ENCODE measurements at places on chromosomes 4 and X.

GRCh38 chr4:20666012-20666860 is 34.0 kb upstream of the PACRGL start:
- DNase-seq = no peak

DNA sequence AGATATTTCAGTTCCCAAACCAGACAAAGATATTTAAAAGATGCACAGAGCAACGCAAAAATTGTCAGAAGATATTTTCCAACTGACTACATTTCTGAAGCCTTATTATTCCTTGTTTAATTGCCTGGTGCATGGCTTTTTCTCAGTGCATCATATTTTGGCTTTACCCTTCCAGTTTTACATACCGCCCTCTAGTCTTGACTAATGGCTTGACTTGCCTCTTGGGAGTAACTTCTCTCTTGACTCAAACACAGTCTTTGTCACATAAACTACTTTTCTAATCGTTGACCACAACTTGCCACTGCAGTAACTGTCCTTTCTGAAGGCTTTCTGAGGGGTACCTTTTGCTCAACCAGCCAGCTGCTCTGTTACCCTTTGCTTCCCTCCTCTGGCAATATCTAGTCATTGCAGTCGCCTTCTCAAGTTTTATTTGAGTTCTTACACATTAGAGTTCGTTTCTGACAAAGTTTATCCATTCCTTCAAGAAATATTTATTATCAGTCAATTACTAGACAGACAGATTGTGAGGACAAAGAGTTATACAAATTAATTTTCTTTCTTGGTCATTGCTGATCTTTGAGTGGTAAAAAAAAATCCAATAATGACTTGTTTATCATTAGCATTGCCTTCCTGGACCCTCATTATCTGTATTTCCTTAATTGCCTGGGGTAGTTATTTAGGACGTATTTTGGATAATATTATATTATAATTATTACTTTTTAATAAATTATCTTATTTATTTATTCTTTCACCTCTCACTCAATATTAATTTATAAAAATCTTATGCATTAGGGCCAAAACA is 506.9 kb upstream of the PCDH10 start:
- no peak for DNase-seq

GRCh38 chrX:154462396-154462795 is 4.3 kb downstream of the PLXNA3 start:
- no peak for DNase-seq

DNA sequence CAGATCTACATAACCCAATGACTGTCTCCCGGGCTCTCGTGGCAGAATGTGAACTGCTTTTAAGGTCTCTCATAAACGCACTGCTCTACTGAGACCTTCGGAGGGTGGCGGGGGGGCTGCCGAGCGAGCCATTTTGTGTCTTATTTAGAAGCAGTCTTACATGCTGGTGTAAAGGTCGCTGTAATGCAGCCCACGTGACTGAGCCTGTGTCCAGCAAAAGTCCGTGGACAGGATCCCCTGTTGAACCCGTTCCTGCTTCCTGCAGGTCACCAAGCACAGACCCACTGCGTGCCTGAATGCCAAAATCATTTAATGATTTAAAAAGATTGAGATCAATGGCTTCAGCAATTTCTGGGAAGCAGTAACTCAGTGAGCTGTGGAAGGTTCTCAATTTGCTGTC is 415.9 kb downstream of the BCOR start:
- no peak for DNase-seq

DNA sequence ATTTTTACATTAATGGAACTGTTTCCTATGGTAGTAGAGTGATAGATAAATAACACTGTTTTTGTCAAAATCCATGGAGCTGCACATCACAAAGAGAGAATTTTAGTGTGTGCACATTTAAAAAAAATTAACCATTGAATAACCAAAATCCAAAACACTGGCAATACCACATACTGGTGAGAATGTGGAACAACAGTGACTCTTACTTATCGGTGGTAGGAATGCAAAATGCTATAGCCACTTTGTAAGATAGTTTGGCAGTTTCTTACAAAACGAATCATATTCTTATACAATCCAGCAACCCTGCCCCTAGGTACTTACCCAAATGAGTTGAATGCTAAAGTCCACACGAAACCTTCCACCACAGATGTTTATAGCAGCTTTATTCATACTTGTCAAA is 229.6 kb upstream of the GPR101 start:
- no peak for DNase-seq

GRCh38 chr4:117479673-117480072 is 394.3 kb upstream of the TRAM1L1 start:
- no peak for DNase-seq

- DNase-seq = no peak
Observed at GRCh38 chrX:7147413-7147977, at the start of gene STS. STS (plus strand) TSS chrX:7147712; CDS start chrX:7253200, 105,488 bp downstream.

- DNase-seq = no peak
Observed at GRCh38 chr4:138680256-138680655, 335.3 kb upstream of the NOCT start.

DNA sequence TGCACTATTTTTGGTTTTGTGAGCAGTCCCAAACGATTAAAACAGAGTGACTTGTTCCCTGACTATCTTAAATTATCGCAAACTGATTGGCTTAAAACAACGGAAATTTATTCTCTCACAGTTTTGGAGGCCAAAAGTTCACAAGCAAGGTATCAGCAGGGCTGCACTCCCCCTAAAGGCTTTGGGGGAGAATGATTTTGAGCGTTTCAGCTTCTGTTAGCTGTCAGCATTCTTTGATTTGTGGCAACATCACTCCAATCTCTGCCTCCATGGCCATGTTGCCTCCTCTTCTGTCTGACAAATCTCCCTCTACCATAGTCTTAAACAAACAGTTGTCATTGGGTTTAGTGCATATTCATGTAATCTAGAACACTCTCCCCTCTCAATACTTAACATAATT is 459.6 kb upstream of the ATOH1 start:
- no peak for DNase-seq

GRCh38 chr4:87042221-87042620 is 107.4 kb downstream of the AFF1 start:
- DNase-seq = no peak

GRCh38 chr4:137122876-137123275 is 409.4 kb downstream of the PCDH18 start:
- no peak for DNase-seq

- DNase-seq = no peak
Observed at GRCh38 chrX:151688695-151689094, 6.6 kb upstream of the PRRG3 start.

GRCh38 chr4:6245246-6246169 is 24.1 kb upstream of the WFS1 start:
- DNase-seq = no peak

- no peak for DNase-seq
Observed at GRCh38 chrX:153727123-153727931, 2.7 kb downstream of the ABCD1 start.

DNA sequence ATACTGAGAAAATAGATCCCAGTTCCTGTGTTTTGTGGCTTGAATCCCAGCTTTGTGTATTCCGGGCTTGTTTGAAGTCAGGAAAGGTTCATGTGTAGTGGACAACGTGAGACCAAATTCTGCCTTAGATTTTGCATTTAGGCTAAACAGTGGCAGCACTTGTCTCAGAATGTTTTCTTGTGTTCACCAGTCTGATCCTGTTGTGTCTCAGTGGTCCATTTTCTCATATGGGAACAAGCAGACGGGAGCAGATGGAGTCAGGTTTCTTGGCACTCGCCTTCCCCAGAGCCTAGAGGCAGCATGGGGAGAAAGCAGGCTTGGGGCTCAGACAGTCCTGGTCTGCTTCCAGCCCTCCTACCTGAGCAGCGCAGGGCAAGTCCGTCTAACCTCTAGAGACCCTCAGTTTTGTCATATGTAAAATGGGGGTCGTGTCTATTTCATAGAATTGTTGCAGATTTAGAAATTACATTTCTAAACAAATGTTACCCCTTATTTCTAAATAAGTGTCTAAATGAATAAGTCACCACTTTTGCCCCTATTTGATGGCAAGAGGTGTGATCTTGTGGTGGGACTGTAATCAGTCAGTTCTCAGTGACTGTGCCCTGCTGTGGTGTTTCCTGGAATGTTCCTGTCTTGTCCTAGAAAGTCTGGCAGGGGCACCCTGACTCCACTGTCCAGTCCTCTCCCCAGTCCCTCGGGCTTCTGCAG is 28.3 kb upstream of the MSANTD1 start:
- DNase-seq = no peak

DNA sequence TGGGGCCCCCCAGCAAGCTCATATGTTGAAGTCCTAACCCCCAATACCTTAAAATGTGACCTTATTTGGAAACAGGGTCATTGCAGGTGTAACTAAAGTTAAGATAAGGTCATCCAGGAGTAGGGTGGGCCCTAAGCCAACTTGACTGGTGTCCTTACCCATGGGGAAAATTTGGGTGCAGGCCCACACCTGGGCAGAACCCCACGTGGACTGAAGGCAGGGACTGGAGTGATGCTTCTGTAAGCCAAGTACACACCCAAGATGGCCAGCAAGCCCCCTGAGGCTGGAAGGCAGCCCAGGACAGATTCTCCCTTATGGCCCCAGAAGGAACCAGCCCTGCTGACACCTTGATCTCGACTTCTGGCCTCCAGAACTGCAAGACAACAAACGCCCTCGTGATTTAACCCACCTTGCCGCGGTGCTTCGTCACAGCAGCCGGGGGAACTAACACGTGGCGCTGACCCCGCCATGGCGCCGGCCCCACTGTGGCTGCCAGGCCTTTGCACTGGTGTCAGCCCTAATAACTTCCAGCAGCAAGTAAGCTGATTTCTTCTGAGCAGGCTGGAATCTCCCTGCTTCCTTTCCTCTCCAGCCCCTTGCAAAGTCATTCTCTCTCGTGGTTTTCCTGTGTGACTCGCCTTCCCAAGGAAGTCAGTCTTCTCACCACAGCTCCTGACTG is 23.2 kb upstream of the MXD4 start:
- no peak for DNase-seq

DNA sequence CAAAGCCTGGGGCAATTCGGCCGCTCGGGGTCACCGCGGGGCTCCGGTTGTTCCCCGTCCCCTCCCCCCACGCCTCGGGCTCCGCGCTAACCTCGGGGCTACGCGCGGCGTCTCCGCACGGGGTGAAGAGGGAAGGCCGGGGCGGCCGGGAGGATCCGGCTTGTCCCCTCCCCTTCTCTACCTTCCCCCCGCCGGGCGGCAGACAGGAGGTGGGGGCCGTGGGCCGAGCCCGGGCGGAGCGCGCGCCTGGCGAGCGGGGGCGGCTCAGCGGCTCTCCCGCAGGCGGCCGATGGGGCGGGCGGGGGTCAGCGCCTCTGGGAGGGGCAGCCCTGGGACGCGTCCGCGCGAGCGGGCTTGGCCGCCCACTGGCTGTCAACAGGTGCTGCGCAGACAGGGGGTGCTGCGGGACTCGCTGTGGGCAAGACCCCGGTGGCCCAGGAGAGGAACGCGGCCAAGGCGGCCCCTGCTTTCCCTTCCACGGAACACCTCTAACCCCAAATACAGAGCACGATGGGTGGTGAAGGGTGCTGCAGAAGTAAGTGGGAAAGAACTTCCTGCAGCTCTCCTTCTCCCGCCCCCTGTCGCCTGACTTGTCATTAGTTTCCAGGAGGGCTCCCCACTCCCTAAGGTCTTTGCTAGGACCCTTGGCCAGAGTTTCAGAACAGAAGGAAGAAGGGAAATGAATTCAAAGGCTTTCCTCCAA is at the start of gene PDGFC:
PDGFC (minus strand) TSS at position 124 of the 703 bp plus-strand sequence. CDS start 896 bp downstream, outside the sequence.
- DNase-seq = no peak

DNA sequence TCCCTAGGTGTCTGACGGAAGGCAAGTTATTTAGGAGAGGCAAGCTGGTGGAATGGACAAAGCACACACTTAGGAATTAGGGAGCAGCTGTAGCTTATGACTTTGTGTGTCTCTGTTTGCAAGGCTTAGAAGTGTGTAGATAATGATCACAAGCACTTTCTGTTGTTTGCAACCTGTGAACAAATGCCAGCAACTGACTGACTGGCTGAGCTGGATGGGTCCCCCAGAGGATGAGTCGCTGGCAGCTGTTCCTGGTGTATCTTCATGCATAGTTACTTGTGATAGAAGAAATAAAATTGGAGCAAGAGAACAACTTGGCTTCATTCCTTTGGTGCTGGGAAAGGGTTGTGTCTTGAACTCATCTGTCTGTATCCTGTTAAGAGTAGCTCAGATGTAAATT is 64.2 kb upstream of the BEND4 start:
- DNase-seq = no peak

DNA sequence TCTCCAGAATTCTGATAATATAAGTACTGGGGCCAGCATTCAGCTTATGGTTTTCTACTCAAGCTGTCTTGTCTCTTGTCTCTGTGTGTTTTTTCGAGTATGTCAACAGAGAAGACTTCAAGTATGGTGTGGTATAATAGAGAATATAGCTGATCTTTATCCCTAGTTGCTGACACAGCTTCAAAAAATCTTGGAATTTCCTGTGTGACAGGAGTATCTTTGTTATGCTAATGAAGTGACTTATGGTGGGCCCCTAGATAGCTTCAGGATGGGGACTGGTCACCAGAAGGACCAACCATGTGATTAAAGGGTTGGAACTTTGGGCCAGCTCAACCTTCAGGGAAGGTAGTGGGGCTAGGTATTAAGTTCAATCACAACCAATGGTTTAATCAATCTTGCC is 2.9 kb downstream of the GPRASP3 start:
- DNase-seq = no peak

DNA sequence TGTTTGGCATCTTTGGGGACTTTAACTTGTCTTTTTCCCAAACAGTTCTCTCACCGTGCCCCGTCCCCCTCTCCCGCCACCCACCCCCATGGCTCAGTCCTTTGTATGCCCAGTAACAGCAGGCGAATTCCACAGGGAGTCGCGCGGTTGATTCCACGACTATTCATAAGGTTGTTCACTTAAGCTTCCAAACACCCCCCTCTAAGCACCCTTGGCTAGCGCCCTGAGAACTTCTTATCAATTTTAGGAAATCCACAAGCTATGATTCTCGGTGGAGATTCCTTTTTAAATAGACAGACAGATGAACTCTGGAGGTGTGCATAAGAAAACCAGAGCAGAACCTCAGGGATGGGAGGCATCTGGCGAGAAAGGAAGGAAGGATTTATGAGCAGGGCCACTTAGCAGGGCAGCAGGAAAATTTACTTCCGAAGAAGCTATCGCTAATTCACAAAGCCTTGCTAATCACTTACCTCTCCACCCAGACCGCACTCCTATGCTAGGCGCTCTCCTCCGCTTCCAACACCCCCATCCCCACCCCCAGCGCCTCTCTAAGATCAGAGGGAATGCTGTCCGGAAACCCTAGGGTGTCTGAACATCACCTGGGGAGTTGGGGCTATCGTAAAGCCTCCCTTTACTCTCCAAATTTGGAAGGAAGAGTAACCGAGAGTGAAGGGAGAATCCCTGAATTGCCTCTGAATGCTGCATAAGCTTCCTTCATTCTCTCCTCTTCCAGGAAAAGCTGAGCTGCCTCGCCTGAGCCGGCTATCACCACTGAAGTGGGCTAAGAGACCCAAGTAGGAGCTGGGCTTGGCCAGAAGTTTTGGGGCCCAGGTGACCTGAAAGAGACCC is 1.7 kb downstream of the UNC5C start:
- DNase-seq = no peak

- no peak for DNase-seq
Observed at GRCh38 chrX:102517326-102517725, 787 bp upstream of the TMSB15A start.

- no peak for DNase-seq
Observed at GRCh38 chr4:128528793-128529553, 241.4 kb upstream of the PGRMC2 start.

GRCh38 chr4:176134670-176135069 is 60.7 kb downstream of the SPATA4 start:
- DNase-seq = no peak

All from stimulated activated CD8-positive, alpha-beta memory T cell treated with anti-CD3 and anti-CD28 coated beads, Interleukin-7, amount 100 ng/mL, for 1 hour (primary cell).